ENCODE measurements at places on chromosomes 3 and 15. TPM values are rescaled to one million over a fixed set of nuclear protein-coding genes. Genes with fewer than 3 reads are reported as not detected.

GRCh38 chr15:86311568-86312280 lies 232.1 kb downstream of the AGBL1 start:
- no peak for DNase-seq

NKIRAS1 gene
- 9.4 TPM for polyA plus RNA-seq

DNA sequence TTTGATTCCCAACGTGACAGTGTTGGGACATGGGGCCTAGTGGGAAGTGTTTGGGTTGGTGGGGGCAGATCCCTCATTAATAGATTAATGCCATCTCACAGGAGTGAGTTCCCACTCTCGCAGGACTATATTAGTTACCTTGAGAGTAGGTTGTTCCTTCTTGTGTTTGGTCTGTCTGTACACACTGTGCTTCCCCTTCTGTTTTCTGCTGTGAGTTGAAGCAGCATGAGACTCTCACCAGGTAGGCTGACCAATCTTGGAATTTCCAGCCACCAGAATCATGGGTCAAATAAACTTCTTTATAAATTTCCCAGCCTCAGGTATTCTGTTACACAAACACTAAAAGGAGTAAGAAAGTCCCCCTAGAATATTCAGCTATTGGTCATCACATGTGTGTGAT lies 145.4 kb downstream of the ERC2 start:
- DNase-seq, result no peak

RASA2 gene
- 6.5 TPM for polyA plus RNA-seq

- DNase-seq, result no peak
Measured at GRCh38 chr3:129972301-129972700, 2.2 kb upstream of the TRH start.

- no peak for DNase-seq
Measured at GRCh38 chr3:15439476-15439875, 12.1 kb downstream of the EAF1 start.

DNA sequence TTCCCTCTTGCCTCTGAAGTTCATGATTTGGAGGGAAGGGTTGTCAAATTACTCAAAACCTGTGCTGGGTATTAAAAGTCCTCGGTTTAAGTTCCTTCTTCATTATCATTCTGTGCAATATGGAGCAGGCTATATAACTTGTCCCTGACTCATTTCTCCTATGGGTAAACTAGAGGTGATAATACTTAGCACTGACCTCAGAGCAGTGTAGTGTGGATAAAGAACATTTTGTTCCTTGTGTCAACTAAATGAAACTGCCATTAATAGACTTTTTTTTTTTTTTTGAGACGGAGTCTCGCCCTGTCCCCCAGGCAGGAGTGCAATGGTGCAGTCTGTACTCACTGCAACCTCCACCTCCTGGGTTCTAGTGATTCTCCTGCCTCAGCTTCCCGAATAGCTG lies 2.2 kb upstream of the BBX start:
- no peak for DNase-seq

PTH1R gene
- 12.8 TPM for polyA plus RNA-seq

EXD1 gene
- not detected for polyA plus RNA-seq

MOBP gene
- 0.01 TPM for polyA plus RNA-seq
